ENCODE measurements at places on chromosomes 4 and X. TPM values are rescaled to one million over a fixed set of nuclear protein-coding genes. Genes with fewer than 3 reads are reported as not detected.

- DNase-seq: no peak
Observed at GRCh38 chr4:186040316-186040715, 28.6 kb upstream of the TLR3 start.

DNA sequence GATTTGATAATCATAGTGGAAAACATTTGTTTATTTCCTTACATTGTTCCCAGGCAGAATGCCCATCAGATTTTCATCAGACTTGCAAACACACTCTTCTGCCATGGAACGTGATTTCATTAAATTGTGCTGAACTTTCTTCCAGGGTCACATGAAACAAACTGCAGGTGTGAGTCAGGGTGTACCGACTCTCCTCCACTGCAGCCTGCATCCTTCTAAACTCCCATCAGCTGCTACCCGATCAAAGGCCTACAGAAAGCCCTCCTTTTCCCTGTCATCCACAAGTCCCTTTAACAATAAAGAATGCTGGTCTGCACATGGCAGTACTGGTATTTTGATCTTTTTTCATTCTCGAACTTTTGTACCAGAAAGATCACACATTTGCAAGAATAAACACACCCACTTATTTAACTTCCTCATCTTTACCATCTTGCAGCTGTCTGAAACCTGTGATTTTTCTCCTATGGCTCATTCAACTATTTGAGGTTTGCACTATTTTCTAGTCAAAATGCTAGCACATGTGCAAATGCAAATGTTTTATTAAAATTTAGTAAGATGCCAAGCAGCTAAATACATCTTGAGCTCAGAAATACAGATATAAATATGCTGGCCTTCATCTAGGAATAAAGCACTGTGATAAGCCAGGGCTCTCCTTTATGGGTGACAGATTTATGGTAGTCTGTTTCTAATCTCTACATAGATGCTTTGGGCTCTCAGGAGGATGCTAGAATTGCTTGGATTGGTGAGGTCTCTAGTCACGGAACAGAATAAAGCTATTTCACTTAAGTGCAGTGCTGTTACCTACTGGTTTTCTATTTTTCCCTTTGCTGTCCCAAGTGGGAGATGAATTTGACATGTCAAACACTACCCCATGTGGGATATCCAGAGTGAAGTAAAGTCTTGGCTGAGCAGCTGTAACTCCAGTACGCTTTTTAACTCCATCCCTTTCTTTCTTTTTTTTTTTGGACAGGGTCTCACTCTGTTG is 25.8 kb upstream of the ARHGAP24 start:
- DNase-seq: no peak

CXCL10 gene
- 0.78 TPM for total RNA-seq

ANOS1 gene
- total RNA-seq: not detected
